ENCODE measurements at places on chromosomes 1 and 21. TPM values are rescaled to one million over a fixed set of nuclear protein-coding genes. Genes with fewer than 3 reads are reported as not detected.

DNA sequence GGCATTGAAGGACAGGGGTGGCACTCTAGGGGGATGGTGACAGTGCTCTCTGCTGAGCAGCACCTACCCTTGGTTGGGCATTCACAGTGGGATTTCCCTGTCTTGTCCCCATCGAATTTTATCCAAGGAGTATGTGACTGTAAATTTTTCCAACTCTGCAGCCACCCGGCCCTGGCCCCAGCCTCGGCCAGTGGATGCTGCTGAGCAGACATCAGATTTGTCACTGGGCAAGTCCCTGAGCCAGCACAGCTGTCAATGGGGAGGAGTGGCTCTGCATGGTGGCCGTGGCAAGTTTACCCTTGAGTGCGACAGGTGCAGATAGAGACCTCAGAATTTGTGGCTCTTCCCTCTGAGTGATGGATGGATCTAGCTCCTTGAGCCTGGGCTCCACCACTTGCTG lies 240.2 kb upstream of the CSF3R start:
- no peaks in the 10 kb centered on the region for H3K36me3 ChIP-seq
- H3K4me3 ChIP-seq = no peak overlapping the region
- no peak overlapping the region for H3K27ac ChIP-seq
- DNase-seq = no peak

DNA sequence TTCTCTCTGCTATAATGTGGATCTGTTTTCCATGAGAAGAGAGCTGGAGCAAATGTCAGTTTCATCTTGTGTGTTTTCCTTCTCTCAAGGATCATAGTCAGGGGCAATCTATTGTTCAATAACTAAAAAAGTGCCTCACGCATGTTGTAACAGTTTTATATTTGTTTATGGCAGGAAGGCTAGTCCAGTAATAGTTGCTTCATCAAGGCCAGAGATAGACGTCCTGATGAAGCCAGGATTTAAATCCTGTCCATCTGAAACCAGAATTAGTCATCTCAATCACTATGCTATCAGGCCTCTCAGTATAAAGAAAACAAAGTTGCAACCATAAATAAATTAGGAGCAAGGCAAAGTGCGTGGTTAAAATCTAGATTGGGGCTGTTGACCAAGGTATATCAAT lies 30.2 kb upstream of the DUSP10 start:
- H3K36me3 ChIP-seq = no peaks in the 10 kb centered on the region
- H3K27ac ChIP-seq = no peak overlapping the region
- no peaks in the 10 kb centered on the region for H3K27me3 ChIP-seq
- H3K4me3 ChIP-seq = no peak overlapping the region
- peaks cover 4% of the 10 kb centered on the region for H3K4me1 ChIP-seq

Gene NRAS
- total RNA-seq = 63.4 TPM

Gene BCAR3
- 14.8 TPM for total RNA-seq

Gene SASS6
- total RNA-seq = 13.6 TPM

DNA sequence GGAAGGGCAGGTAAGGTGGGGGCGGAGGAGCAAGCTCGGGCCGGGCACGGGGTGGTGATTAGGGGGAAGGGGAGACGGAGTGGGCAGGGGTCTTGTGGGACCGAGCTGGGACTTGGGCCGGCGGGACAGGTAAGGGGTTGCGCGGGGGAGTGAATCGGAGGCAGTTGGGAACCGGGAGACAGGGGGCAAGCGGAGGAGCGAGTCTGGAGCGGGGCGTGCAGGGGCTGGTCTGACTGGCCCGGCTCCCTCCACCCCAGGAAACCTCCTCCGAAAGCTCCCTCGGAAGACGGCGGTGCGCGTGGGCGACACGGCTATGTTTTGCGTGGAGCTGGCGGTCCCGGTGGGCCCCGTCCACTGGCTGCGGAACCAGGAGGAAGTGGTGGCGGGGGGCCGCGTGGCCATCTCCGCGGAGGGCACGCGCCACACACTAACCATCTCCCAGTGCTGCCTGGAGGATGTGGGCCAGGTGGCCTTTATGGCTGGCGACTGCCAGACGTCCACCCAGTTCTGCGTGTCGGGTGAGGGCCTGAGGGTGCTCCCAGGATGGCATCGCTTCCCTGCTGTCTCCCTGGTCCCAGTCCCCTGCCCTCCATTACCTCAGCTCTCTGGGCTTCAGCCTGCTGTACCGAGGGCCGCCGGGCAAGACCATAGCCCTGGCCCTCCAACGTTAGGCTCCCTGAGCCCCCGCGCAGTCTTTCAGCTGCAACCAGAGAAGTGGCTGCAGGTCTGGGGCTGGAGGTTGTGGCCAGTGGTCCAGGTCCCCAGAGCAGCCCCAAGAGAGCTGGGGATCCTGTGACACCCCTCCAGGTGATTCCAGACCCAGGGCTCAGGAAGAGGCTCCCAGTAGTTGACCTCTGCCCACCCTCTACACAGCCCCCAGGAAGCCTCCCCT lies 6.3 kb downstream of the OBSCN start:
- H3K27me3 ChIP-seq = peaks cover 14% of the 10 kb centered on the region
- H3K36me3 ChIP-seq = peaks cover 23% of the 10 kb centered on the region
- DNase-seq = no peak
- no peak overlapping the region for H3K27ac ChIP-seq
- H3K4me3 ChIP-seq = peak overlapping the region; percentile 71

DNA sequence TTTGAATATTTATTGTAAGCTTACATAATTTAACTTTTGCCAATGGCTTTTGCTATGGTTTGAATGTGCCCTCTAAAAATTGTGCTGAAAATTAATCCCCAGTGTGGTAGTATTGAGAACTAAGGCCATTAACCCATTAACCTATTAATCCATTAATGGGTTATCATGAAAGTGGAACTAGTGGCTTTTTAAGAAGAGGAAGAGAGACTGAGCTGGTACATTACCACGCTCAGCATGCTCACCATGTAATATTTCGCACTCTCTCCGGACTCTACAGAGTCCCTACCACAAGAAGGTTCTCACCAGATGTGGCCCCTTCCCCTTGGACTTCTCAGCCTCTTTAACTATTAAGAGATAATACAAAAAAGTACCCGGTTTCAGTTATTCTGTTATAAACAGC lies 164.4 kb upstream of the ZRANB2 start:
- no peak overlapping the region for H3K27ac ChIP-seq
- no peak overlapping the region for H3K4me3 ChIP-seq
- no peaks in the 10 kb centered on the region for H3K4me1 ChIP-seq
- DNase-seq = no peak

Gene SYTL1
- total RNA-seq = 19.7 TPM

Gene ADORA1
- 2.6 TPM for total RNA-seq

Gene OVAAL
- total RNA-seq = not detected

Gene C1orf141
- not detected for total RNA-seq

GRCh38 chr1:10868599-10868965 lies 72.1 kb upstream of the CASZ1 start:
- DNase-seq = no peak
- no peak overlapping the region for H3K4me3 ChIP-seq
- H3K27ac ChIP-seq = no peak overlapping the region
- peaks cover 33% of the 10 kb centered on the region for H3K4me1 ChIP-seq

GRCh38 chr1:7517611-7518330 lies 253.3 kb upstream of the VAMP3 start:
- H3K27me3 ChIP-seq = no peaks in the 10 kb centered on the region
- H3K36me3 ChIP-seq = no peaks in the 10 kb centered on the region
- H3K4me3 ChIP-seq = no peak overlapping the region
- DNase-seq = no peak
- H3K27ac ChIP-seq = no peak overlapping the region

Gene TMEM240
- 8.8 TPM for total RNA-seq

DNA sequence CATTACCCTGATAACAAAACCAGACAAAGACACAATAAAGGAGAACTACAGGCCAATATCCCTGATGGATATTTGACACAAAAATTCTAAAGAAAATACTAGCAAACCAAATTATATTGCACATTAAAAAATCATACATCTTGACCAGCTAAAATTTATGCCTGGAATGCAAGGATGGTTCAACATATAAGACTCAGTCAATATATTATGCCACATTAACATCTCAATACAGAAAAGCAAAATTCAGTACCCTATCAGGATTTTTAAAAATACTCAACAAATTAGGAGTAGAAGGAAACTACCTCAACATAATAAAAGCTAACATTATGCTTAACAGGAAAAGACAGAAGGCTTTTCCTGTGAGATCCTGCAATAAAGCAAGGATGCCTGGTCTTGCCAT lies 177.1 kb downstream of the MAGI3 start:
- H3K27ac ChIP-seq = no peak overlapping the region
- H3K36me3 ChIP-seq = peaks cover 25% of the 10 kb centered on the region
- H3K4me3 ChIP-seq = no peak overlapping the region
- DNase-seq = no peak
- no peaks in the 10 kb centered on the region for H3K27me3 ChIP-seq

DNA sequence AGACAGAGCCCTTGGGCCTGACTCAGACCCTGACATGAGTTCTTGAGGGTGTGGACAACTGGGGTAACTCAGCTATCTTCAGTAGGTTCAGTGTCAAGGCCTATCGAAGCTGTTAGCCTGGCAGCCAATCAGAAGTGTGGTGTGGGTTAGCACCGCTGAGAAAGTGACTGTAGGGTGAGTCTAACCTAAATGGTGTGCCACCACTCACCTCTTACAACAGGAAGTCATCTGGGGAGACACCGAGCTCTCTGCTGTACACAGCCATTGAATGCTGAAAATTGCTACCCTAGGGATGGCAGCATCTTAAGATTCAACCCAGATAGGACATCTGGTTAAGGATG lies 44.6 kb downstream of the RASSF5 start:
- H3K4me1 ChIP-seq = peaks cover 14% of the 10 kb centered on the region
- H3K27ac ChIP-seq = no peak overlapping the region
- no peaks in the 10 kb centered on the region for H3K36me3 ChIP-seq
- peaks cover 17% of the 10 kb centered on the region for H3K27me3 ChIP-seq
- no peak for DNase-seq
- H3K4me3 ChIP-seq = no peak overlapping the region

DNA sequence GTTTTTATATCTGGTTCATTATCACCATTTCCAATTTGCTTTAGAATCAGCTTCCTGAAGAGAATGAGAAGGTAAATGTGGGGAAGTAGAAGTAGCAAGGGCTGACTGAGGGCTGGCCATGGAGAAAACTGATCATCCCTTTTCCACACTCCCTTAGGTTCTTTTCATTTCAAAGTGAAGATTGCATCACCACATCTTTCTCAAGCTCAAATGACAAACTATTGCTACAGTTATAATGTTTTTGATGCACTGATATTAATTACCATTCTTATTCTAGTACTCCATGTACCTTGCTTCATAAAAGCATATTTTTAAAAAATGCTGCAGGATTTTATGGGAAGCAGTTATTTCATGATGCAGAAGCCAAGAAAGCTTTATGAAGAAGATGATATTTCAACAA lies 7.9 kb upstream of the AK5 start:
- H3K27ac ChIP-seq = no peak overlapping the region
- H3K4me1 ChIP-seq = peaks cover 5% of the 10 kb centered on the region
- H3K4me3 ChIP-seq = no peak overlapping the region
- peaks cover 24% of the 10 kb centered on the region for H3K27me3 ChIP-seq
- DNase-seq = no peak
- no peaks in the 10 kb centered on the region for H3K36me3 ChIP-seq

- no peak for DNase-seq
- peaks cover 17% of the 10 kb centered on the region for H3K36me3 ChIP-seq
- H3K4me1 ChIP-seq = peaks cover 12% of the 10 kb centered on the region
- no peak overlapping the region for H3K27ac ChIP-seq
- H3K4me3 ChIP-seq = no peak overlapping the region
Observed at GRCh38 chr1:226984521-226985238, 44.6 kb downstream of the COQ8A start.

DNA sequence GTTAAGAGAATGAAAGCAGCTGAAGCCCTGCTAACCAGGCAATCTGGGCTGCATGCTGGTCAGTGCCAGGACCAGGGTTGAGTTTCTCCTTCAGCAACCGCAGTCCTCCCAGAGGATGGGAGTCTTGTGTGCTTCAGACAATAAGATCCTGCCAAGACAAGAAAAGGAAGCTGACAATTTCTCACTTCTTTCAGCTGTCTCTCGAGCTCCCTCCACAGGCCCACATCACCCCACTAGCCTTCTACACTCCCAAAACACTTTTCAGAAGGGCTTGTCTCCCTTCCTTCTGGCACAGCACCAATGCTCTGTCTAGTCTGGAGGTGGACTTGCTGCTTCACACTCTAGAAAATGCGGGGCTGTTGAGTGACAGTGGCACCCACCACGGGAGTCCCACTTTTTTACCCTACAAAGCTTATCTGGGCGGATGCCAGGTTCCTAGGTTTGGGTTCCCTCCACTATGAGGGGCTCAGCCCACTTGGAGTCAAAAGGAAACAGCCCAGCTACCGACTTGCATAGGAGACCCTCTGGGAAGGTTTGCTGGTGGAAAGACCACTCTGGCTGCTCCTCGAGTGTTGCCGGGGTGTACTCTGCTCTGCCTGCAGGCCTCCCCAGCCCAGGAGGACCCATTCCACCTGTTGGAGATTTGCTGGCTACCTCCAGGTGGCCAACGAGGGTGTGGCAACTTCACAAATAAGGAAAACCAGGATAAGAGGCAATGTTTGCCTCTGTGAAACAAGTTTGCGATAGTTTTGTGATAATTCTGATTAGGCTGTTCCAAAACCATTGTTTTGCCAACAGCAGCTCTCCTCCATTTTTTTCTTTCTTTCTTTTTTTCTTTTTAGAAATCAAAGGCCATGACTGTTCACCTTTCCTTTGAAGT lies 68.9 kb downstream of the TENT5C start:
- H3K27me3 ChIP-seq = no peaks in the 10 kb centered on the region
- H3K4me1 ChIP-seq = peaks cover 19% of the 10 kb centered on the region
- H3K36me3 ChIP-seq = no peaks in the 10 kb centered on the region
- DNase-seq = no peak
- H3K27ac ChIP-seq = no peak overlapping the region

DNA sequence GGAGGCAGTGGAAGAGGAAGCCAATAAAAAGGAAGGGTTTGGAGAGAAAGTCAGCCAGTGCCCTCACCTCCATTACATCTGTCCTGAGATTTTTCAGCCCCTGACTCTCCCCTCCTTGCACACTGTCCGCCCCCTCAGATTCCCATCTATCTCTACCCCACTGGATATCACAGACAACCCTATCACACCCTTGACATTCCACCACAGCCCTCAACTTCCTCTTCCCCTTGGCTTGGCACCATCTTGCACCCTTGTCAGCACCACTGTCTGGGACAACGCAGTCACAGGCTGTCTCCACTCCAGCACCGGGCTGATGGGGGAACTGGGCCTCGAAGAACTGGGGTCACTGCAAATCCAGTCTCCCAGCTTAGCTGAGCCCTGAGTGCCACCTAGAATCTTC lies 14.2 kb upstream of the PLEKHA6 start:
- peaks cover 12% of the 10 kb centered on the region for H3K27me3 ChIP-seq
- no peaks in the 10 kb centered on the region for H3K36me3 ChIP-seq
- H3K27ac ChIP-seq = no peak overlapping the region
- DNase-seq = no peak
- peaks cover 9% of the 10 kb centered on the region for H3K4me1 ChIP-seq

All from WTC11 (cell line).